ENCODE measurements at places on chromosomes 2 and 18.

DNA sequence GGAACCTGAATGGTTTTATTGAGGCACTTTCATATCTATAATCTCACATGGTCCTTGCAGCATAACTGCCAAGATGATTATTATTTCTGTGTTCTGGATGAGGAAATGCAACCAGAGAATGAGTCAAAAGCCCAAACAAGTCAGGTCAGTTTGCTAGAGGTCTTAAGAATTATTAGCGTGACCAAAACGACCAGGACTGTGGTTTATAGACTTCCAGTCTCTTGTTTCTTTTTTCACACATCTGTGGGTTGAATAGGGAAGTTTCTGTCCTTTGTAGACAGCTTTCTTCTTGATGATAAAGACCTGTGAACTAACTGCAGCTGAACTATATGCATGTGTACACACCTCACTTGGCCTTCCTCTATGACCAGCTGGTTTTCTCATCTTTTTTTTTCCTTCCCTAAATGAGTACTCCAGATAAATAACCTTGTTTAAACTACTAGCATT lies 13.9 kb downstream of the ADAM23 start:
- H3K4me1 ChIP-seq = no peaks in the 10 kb centered on the region
- H3K36me3 ChIP-seq = no peaks in the 10 kb centered on the region
- no peak overlapping the region for H3K4me3 ChIP-seq
- no peak overlapping the region for H3K27ac ChIP-seq
- no peak for DNase-seq
- peaks cover 10% of the 10 kb centered on the region for H3K27me3 ChIP-seq

DNA sequence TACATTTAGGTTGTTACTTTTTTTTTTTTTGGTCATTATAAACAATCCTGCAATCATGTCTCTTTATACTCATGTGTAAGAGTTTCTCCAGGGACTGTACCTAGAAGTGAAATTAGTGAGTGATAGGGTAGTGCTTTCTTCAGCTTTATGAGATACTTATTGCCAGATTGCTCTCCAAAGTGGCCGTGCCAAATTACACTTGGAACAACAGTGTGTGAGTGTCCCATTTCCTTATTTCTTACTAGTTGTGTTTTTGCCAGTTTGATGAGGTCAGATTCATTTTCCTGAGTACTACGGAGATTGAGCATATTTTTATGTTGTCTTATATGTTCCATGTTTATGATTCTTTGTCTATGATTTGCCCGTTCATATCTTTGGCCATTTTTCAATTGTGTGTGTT lies 39.2 kb downstream of the GALNT1 start:
- no peaks in the 10 kb centered on the region for H3K36me3 ChIP-seq
- H3K4me3 ChIP-seq = no peak overlapping the region
- H3K4me1 ChIP-seq = peaks cover 24% of the 10 kb centered on the region
- H3K27me3 ChIP-seq = no peaks in the 10 kb centered on the region
- no peak for DNase-seq

DNA sequence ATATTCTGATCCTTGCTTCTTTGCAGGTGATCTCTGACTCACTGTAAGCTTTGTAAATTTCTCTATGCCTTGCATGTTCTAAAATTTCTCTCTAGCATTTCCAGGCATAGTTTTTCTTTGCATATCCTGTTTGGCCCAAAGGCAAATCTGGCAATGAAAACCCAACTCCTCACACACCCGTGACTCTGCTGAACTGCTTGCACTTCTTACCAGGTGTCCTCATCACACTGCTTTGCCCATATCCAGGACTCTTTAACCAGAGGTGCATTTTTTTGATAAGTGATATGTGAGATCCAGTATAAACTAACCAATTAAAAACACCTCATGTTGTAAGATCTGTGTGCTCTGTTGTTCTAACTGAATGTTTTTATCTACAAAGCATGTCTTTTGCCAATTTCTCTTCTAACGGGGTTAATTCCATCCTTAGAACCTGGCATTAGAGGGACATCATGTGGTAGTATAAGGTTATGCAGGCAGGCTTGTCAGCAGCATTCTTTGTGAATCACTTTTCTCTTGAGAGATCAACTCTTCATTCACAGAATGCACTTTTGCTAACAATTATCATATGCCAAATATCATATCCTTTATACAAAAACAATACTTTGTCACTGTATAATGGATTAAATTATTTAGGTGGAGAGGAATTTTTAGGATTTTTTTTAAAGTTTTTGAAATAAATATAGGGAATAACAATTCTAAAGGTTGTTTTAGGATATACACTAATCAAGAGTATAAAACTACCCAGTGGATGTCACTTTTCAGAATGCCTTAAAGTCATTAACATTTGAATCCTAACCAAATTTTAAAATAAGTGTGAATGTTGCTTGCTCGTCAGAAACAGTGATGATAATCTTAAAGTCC lies 20.8 kb upstream of the TMX3 start:
- H3K4me1 ChIP-seq = no peaks in the 10 kb centered on the region
- peaks cover 1% of the 10 kb centered on the region for H3K27me3 ChIP-seq
- H3K36me3 ChIP-seq = no peaks in the 10 kb centered on the region

GRCh38 chr2:223970343-223971128 lies 13.3 kb downstream of the MRPL44 start:
- H3K4me3 ChIP-seq = no peak overlapping the region
- DNase-seq = peak; percentile 76
- no peak overlapping the region for H3K27ac ChIP-seq
- peaks cover 6% of the 10 kb centered on the region for H3K4me1 ChIP-seq
- H3K36me3 ChIP-seq = peaks cover 18% of the 10 kb centered on the region

DNA sequence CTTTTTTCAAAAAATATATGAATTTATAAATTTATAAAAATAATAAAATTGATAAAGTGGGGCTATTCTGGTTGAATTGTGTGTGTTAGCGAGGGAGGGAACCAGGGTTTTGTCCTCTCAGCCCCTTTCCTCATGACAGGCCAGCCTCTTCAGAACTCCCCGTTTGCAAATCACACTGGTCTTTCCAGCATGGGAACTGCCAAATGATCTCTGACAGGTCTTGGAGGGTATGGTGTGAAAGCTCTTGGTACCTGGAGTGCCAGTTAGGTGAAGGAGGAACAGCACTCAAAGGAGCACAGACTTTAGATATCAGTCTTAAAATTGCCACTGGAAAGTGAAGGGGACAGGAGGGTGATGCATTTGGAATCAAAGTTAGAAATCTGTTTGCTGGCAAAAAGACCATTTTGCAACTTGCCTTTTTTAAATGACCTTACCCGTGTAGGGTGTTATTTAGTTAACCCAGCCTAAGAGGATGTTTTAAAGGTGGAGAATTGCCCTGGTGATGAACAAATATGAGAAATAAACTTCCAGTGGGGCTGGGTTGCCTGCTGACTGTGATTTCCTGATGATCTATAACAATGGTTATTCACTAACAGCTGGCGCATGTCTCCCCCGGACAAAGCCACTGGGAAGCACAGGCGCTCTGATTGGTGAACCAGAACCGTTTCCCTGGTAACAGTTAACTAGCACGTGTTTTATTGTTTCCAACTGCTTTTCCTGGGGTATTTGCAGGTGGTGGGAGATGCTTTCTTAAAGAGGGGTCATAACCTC lies 85.3 kb upstream of the EFEMP1 start:
- H3K4me1 ChIP-seq = no peaks in the 10 kb centered on the region
- no peak for DNase-seq
- no peak overlapping the region for H3K27ac ChIP-seq
- H3K4me3 ChIP-seq = no peak overlapping the region
- H3K27me3 ChIP-seq = no peaks in the 10 kb centered on the region
- H3K36me3 ChIP-seq = no peaks in the 10 kb centered on the region

GRCh38 chr2:120344214-120344975 lies 1.5 kb upstream of the INHBB start:
- no peaks in the 10 kb centered on the region for H3K36me3 ChIP-seq
- DNase-seq = no peak
- H3K27ac ChIP-seq = no peak overlapping the region
- H3K4me1 ChIP-seq = peaks cover 25% of the 10 kb centered on the region

DNA sequence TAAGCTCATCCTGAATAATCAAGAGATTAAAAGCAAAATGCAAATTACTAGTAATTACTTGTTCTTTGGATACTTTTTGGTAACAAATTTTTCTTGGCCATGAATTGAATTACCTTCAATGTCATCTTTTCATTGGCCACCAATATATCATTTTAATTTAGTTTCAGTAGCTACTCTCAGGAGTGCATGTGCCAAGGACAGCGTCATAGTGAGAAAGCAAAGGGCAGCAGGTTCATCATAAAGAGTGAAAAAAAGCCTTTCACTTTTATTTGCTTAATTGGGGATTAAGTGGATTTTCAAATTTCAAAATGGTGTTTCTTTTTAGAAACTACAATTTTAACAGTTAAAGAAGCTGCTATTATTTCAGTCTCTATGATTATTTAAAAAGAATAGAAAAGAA lies 815.2 kb downstream of the NR4A2 start:
- H3K27ac ChIP-seq = no peak overlapping the region
- H3K27me3 ChIP-seq = no peaks in the 10 kb centered on the region
- no peak overlapping the region for H3K4me3 ChIP-seq
- H3K36me3 ChIP-seq = no peaks in the 10 kb centered on the region

GRCh38 chr2:95023222-95023597 lies 2.3 kb upstream of the MAL start:
- H3K4me1 ChIP-seq = peaks cover 61% of the 10 kb centered on the region
- H3K27ac ChIP-seq = peak overlapping the region; percentile 82

All from activated CD8-positive, alpha-beta T cell treated with anti-CD3 and anti-CD28 coated beads, Interleukin-2, amount 10 ng/mL, durations not matched to agents 7 days and 5 days (primary cell).